GM20000 (cell line): ENCODE measurements at places on chromosomes 3 and 15.
A peak's percentile ranks its signal among the peaks of the same experiment; 100 is the strongest.

DNA sequence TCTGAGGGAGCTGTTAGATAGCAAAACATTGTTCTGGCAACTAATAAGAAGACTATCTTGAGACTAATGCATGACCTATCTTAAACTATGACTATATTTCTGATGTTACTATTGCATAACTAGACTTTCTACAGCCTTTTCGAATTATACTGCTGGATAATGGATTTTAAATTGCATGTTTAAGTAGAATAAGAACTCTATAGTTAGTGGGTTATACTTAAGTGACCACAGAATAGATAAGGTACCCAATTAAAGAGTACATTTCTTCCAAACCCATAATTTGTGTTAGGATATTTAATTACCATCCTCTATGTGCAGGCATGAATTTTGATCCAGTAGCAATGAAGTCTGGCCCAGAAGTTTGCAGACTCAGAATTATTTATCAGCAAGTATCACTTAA, 44.6 kb upstream of the SPPL2A start:
- DNase-seq: no peak

- peak; percentile 29 for DNase-seq
Observed at GRCh38 chr3:42979044-42979972, at the start of gene GASK1A. Gene GASK1A, plus strand, starts transcription at chr3:42979311. Its CDS starts 332 bp downstream, at chr3:42979643.

DNA sequence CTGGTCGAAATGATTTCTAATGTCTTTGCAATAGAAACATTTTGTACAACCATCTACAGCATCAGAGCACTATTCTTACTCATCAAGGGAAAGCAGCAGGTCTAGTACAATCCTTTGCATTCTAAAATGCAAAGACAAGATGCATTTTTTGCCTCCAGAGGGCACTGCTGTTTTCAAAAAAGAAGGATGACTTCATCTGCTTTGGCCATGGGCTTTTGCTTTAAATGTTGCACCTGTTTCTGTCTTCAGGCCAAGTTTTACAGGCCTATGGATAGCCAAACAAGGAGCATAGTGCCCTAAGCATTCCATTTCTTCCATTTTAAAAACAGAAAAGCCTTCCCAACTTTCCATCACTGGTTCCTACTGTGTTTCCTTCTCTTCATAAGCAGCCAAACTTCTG, 3.4 kb downstream of the PARP9 start:
- DNase-seq: peak; percentile 79

GRCh38 chr15:74869372-74869725, 3.8 kb downstream of the SCAMP2 start:
- DNase-seq: no peak

- DNase-seq: no peak
Observed at GRCh38 chr3:110430146-110430545, 641.5 kb upstream of the NECTIN3 start.

DNA sequence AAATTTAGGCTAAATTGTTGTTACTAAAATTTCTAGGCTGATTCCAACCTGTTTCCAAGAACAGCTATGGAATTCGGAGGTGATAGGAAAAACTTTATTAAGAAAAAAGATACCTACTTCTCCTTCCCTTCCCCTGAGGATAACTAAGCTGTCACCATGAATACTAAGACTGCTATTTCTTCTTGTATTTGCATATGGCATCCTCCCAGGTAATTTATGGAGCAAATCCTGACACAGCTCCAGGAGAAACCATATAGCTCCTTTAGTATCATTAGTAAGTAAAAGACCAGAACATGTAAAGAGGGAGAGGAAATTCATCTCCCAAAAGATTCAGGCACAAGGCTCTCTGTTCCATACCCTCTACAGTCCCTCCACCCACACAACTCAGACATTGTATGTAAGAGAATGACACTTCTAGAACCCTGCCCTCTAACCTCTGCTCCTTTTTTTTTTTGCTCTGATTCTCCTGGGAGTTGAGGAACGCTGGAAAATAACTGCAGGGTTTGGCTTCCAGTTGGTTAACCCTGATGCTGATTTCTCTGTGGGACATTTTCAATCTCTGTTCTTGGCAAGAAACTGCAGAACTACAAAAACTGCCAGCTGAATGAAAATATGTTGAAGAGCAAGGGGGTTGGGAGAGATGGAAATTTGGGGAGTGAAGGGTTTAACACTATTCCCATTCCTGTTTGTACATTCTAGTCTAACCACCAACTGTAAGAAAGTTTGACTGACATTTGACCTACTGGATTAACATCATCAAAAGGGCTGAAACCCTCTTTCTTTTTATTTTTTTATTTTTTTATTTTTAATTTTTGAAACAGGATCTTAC, 14.2 kb upstream of the MAGI1 start:
- DNase-seq: no peak

GRCh38 chr3:38713121-38713520, 63.6 kb upstream of the SCN5A start:
- no peak for DNase-seq

DNA sequence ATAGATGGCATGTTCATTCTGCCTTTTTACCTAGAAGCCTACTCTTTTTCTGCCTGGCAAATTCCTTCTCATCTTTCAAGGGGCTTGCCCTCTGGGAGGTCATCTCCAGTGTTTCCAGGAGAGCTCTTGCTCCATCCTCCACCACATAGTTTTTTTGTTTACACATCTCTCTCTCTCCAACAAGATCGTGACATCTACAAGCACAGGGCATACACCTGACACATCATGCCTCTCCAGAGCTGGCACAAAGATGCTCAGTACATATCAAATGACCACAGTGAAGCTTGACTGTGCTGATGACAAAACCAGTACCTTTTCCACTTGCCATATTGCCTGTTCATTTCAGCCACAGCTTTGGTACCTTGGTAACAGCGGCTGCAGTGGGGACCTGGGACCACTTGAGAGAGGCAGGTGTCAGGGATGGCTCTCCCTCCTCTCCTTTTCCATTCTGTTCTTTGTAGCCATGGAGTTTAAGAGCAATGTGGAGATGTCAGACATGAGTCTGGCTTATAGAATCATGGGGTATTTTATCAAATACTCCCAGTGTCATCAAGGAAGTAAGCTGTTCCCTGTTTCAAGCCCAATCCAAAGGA, 15.4 kb downstream of the ALPK3 start:
- no peak for DNase-seq

DNA sequence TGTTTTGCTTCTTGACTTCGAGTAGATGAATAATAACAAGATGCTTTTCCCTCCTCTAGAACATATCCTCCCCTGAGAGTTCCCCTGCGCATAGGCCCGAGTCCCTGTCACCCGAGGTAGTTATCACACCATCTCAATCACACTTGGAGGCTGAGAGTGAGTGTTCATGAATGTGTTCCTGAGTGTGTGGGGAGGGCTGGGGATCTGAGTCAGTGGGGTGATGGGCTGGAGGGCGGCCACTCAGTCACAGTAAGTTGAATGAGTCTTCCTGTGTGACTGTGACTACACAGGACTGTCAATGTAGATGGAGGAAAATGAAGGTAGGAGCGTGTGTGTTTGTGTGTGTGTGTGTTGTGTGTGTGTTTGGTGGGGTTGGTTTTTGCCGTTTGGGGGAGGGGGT, 71.0 kb downstream of the SETD5 start:
- DNase-seq: no peak

DNA sequence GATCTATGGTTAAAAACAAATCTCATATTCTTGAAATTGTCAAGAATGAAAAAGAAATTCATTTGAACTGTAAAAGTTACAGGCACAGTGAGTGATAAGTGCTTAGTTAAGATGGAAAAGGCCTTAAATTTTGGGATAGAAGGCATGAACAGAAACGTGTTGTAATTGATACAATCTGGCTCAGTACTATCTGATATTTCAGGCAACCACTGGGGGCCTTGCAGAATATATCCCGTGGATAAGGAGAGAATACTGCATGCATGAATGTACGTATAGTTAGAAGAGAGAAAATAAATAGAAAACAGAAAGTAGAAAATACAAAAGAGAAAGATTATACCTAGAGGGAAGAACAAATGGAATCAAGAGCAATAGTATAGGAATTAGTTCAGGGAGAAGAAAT, 741.4 kb upstream of the CCDC54 start:
- DNase-seq: no peak
